ENCODE measurements at places on chromosomes 3 and 15.
A peak's percentile ranks its signal among the peaks of the same experiment; 100 is the strongest.

DNA sequence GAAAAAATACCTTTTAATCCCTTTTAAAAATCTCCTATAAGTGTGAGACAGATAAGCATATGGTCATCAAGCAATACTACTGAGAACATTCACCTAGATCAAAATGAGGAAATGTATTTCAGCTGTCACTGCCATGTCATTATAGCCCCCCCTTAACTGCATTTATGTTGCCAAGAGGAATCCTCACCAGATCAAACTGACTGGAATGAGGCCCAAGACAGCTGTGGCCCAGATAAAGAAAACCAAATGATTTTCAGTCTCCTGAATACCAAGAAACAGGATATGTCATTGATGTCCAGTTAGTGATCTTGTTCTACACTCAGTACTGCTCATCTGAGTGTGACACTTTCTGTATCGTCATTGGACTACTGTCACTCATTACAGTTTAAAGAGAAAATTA, 35.1 kb upstream of the CPB1 start:
- DNase-seq: no peak

DNA sequence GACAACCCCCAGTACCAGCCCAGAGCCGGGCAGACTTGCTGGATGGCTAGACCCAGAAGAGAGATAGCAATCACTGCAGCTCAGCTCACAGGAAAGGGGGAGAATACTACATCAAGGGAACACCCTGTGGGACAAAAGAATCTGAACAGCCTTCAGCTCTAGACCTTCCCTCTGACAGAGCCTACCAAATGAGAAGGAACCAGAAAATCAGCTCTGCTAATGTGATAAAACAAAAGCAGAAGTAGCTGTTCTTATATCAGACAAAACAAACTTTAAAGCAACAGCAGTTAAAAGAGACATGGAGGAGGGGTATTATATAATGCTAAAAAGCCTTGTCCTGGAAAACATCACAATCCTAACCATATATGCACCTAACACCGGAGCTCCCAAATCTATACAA, 283.3 kb downstream of the KLF13 start:
- DNase-seq: no peak

DNA sequence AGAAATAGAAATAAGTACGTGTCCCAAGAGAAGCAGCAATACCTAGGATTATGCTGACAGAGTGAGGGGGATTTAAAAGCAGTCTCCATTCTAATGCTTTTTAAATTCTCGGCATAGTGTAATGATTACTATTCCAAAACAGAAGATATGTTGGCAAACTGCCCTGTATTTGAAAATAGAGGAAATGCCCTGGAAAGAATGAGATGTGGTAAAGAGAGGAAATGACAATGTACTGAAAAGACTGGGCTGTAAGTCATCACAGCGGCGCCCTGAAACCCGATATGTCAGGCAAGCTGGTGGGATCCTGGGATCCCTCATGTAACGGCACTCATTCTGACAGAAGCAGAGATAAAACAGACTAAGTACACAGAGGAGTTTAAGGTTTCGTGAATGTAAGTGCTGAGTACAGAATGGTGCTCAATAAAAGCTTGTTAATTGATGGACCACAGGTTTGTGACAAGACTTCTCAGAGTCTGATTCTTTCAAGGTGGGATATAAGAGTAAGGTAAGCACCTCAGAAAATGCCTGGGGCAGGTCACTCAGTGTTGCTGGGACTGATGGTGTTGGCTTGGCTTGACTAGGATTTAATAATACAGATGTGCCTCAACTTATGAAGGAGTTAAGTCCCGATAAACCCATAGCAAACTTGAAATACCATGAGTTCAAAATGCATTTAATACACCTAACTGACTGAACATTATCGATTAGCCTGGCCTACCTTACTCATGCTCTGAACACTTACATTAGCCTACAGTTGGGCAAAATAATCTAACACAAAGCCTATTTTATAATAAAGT, 91.4 kb downstream of the NFKBIZ start:
- DNase-seq: peak; percentile 99

GRCh38 chr3:73176941-73177340, 115.5 kb downstream of the EBLN2 start:
- no peak for DNase-seq

All from cardiac fibroblast (primary cell).